ENCODE measurements at places on chromosomes 3 and 15.

DNA sequence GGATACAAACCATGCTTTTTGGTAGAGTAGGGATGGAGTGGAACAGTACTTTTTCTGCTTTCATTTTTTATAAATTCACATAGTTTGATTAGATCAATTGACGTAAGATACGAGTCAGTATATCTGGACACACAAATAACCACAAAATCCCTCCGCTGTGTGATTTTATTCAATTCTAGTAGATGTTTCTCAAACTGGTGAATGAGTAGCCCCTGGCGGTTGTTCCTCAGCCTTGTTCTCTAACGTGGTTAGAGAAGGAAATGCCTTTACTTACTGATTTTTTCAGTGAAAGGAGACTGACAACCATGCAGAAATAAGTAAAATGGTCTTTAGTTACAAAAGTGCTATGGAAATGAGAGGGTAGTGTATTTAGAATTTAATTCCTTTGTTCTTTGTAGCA is 161.0 kb downstream of the TCF12 start:
- peak; percentile 72 for DNase-seq

- DNase-seq: no peak
Measured at GRCh38 chr15:41377978-41378377, 24.3 kb downstream of the NDUFAF1 start.

GRCh38 chr15:39530480-39531342 is 50.2 kb upstream of the THBS1 start:
- peak; percentile 38 for DNase-seq

DNA sequence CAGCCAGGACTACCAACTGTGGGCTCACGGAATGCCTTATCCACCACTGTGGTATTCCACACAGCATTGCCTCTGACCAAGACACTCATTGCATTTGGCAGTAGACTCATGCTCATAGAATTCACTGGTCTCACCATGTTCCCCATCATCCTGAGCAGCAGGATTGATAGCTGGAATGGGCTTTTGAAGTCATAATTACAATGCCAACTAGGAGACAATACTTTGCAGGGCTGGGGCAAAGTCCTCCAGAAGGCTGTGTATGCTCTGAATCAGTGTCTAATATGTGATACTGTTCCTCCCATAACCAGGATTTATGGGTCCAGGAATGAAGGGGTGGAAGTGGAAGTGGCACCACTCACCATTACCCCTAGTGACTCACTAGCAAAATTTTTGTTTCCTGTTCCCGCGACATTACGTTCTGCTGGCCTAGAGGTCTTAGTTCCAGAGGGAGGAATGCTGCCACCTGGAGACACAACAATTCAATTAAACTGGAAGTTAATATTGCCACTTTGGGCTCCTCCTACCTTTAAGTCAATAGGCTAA is 58.6 kb upstream of the CCDC80 start:
- no peak for DNase-seq

- no peak for DNase-seq
Measured at GRCh38 chr3:140056047-140056446, 121.1 kb downstream of the CLSTN2 start.

DNA sequence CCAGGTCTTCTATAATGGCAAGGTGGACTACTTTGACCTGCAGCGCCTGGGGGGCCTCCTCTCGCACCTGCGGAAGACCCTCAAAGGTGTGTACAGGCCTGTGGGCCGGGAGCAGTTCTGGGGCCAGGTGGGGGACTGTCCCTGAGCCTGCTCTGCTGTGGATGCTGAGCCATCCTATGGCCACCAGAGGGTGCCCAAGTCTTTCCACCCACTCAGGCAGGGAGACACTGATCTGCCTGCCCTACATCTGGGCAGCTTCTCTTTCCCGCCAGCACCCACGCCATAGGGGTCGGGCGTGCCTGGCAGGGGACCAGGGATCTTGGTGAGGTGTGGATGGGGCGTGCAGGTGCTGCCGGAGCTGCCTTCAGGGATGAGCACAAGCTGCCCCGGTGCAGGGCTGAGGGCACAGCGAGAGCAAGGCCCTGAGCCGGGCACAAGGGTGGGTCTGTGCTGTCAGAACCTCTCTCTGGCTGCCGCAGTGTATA is 14.1 kb downstream of the RNF123 start:
- peak; percentile 29 for DNase-seq

DNA sequence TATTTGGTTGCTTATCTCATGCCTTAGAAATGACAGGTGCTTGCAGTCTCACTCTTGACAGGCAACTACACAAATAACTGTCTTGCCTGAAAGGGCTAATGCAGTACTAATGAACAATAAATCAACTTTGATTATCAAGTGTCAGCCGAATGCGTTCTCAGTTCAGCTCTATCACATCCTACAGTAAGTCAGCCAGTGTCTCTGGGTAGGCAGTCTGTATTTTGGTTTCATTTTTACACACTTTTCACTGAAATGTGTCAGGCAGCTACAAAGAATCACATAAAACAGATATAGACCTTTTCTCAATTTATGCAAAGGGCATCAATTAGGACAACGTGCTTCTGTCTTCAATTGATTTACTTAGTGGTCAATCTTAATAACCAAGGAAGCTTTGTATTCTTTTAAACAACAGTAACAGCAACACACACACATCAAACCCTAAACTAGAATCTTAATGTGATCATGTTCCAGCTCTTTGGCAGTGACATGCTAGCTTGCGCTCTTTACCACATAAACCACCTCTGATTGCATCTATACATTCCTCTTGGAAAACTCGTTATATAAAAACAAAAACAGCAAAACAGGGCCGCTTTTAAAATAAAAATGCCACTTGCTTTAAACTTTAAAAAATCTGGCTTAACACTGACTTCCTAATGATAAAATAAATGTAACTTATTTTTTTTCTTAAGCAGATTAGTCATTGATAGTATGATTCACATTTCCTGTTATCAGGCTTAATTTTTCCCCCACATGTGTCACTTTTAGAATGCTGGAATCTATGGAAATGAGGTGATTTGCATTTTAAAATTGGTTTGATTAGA is 520.4 kb downstream of the FOXP1 start:
- DNase-seq: peak; percentile 18

- no peak for DNase-seq
Measured at GRCh38 chr15:57307527-57308169, 68.7 kb upstream of the CGNL1 start.

DNA sequence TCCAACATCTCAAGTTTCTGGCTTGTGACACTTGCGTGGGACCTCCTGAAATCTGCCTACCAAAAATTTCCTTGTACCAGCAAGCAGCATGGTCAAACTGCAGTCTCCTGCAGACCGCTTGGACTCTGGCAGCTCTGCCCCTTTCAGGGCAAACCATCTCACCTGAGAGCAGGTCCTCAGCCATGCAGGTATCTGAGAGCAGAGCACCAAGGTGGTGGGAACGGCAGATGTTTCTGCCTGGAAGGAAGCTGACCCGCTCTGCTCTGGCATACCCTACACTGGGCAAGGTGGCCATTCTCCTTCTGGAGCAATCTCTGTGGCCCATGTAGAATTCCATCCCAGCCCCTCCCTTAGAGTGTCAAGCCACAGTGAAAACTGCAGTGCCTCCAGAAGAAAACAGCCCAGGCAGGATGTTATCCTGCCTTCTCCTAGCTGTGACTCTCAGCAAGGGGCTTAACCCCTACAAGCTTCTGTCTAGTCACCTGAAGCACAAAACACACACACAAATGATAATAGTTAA is 21.6 kb downstream of the MESD start:
- DNase-seq: no peak
